ENCODE measurements at places on chromosomes 6 and 20.
A peak's percentile ranks its signal among the peaks of the same experiment; 100 is the strongest.

- no peak for DNase-seq
Observed at GRCh38 chr20:23148731-23149570, 62.8 kb upstream of the CD93 start.

DNA sequence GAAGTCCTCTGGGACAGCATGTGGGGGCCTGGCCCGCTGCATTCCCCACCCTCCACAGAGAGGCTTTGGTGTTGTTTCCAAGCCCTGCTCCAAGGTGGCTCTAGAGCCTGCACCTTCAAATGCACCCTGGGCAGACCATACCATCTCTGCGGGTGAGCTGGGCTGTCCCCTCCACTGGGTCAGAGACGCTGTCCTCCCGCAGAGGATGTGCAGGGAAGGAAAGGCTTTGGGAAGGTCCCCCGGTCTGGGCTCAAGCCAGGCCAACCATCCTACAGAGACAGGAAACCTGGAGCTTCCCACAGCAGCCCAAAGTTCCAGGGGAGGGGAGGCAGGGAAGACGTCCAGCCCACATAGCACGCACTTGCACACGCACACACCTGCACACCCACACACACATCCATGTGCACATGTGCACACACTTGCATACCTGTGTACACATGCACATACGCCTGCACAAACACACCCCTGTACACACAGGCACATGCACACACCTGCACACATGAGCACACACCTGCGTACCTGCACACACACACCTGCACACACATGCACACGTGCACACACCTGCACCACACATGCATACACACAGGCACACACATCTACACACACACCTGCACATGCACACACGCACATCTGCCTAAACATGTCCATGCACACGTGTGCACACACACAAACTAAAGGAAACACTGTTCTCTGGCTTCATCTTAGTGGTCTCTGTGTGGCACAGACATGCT, 155.4 kb downstream of the ERMARD start:
- DNase-seq = no peak

- DNase-seq = no peak
Observed at GRCh38 chr6:50905297-50905696, 86.6 kb downstream of the TFAP2B start.

DNA sequence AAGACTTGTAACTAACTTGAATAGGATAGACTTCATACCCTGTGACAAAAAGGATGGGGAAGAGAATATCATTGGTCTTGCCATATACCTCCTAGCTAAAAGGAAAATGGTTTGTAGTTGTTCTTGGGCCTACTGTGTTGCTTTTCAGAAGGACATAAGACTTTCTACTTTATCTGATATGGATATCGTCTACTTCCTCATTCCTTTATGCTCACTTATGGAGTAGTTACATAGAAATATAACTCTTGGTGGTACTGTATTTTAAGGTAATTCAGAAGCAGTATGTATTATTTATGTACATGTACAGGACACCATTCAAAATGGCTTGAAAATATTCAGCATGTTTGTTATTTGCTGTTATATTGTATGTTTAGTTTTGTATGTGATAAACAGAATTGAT, 8.0 kb downstream of the FAM217B start:
- peak; percentile 55 for DNase-seq

DNA sequence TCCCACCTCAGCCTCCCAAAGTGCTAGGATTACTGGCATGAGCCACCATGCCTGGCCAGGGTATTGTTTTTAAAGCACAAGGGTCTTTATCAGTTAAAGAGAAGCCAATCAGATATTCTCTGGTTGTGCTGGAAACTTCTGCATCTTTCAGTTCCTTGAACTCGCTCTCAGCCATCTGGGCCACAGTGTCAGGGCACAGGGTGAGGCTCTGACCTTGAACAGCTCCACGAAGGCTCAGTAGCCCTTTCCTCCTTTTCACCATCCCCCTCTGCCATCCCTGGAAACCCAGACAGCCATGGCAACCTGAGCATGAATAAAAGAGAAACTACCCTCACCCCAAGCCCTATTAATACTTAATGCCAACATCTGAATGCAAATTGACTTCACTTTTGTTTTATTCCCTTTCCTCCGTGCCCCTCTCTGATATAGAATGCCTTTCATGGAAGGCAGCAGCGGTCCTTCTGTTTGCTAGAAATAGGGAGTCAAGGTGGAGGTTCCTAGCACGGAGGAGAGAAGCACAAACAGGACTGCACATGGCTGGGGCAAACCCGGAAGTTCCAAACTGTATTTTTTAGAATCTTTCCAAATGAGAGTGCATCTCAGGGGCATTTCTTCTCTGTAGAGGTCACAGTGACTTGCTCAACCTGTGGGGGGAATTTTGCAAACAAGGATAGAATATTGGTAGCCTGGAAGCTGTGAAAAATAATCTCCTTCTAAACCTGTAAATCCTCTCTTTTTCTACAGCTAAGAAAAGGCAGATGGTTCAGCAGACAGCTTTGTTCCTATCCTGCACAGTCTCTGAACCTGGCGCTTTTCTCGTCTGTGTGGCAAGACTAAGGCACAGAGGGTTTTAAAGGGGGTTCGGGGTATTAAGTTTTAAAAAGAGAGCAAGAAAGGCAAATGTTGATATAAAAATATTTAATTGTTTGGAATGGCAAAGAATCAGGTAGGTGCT, 176.4 kb upstream of the RREB1 start:
- DNase-seq = no peak

DNA sequence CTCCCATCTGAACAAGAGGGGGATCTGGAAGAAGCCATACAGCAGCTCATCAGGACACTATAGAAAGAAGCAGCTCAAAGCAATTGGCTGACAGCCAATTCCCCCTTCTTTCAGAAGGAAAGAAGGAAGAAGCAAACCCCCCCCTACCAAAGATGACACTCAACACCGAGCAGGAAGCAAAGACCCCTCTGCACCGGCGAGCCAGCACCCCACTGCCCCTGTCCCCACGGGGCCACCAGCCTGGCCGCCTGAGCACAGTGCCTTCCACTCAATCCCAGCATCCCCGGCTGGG, 1.2 kb downstream of the REM1 start:
- DNase-seq = no peak

DNA sequence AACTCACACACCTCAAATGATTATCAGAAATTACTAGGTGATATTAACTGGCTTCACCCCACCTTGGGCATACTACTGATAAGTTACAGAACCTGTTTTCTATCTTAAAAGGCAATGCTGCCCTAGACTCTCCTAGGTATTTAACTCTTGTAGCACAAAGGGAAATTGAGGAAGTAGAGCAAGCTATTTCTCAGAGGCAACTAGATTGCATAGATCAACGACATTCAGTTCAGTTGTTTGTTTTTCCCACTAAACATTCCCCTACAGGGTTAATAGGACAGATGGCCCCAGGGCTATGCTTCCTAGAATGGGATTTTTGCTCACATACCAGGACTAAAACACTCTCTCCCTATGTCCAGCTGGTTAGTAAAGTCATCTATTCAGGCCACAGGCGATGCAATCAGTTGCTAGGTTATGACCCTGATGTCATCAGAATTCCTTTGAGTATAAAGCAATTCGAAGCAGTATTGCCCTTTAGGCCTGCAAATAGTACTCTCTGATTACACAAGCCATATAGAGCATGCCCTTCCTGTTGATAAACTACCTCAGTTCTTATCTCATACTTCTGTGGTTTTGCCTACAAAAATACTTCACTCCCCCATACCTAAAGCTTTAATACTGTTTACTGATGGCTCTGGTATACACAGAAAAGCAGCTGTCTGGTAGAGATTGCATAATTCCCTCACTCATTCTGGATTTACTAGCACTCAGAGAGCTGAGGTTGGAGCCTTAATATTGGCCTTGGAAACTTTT, 67.4 kb upstream of the ASCC3 start:
- DNase-seq = peak; percentile 51

- DNase-seq = peak; percentile 18
Observed at GRCh38 chr6:158475344-158476302, 84.3 kb upstream of the TMEM181 start.

- peak; percentile 64 for DNase-seq
Observed at GRCh38 chr6:87237804-87238203, 82.4 kb downstream of the ZNF292 start.

DNA sequence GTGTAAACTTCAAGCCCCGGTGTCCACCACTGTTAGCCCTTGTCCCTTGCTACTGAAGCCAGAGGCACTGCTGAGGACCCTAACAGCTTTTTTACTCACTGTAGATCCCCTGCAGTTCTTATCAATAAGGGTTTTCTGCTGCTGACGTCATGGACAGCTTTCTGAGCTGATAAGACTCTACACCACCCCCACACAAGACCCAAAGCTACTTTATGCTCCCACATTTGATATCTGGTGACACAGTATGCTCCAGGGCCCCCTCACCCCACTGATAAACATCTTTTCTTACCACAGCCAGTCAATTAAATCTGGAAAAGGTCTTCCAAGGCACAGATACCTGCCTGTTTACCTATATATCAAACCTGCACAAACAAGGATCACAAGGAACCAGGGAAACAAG, 65.3 kb downstream of the NUS1 start:
- peak; percentile 50 for DNase-seq

DNA sequence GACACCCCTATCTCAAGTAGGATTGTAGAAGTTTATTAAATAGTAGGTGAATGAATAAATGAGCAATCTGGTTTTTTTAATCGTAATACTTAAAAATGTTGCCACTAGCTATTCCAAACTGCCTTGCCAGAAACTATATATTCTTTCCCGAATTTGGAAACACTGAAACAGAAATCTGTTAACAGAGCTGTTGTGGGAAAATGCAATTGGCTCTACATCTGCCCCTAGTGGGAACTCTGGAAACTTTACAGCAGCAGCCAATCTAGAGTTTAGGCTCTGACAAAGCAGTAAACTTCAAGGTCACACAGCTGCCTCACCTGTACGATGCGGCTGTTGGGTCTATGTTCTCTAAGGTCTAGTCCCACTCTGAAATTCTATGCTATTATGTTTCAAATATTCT, 41.7 kb downstream of the SYNE1 start:
- peak; percentile 25 for DNase-seq

- DNase-seq = no peak
Observed at GRCh38 chr6:151075930-151076555, 163.7 kb upstream of the AKAP12 start.

- DNase-seq = no peak
Observed at GRCh38 chr6:3039384-3039783, 28.9 kb upstream of the RIPK1 start.

DNA sequence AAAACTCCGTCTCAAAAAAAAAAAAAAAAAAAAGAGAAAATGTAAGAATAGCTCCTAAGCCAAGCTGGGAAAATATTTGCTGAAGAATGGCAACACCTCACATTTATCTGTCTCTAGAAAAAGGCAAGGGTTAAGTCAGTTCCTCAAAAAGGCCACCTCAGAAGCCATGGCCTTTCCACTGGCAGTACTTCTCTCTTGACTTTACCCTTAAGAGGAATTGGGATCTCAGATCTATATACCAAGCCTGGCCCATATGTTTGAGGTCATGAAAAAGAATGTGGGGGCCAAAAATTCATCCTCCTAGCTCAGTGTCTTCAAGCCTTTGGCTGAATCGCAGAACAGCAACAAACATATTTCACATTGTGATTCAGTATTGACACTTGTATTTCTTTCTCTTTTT, 10.9 kb upstream of the NCOA3 start:
- peak; percentile 52 for DNase-seq

DNA sequence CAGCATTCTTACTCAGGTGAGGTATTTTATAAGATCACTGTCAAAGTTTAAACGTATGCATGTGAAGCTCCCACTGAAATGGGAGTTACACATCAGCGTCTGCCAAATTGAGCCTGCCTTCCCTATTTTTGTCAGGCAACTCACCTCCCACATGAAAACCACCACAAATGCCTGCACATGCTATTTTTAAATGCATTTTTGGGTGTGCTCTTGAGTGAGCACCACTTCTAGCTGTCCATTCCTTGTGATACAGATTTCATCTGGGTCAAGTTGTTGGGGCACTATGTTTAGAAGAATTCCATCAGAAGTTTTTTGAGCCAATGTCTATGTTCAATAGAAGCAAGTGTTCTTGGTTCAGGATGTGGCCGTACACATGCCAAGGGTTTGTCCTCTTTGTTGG, 71.7 kb upstream of the RIPPLY2 start:
- DNase-seq = no peak

GRCh38 chr20:16243470-16243869, 329.8 kb downstream of the KIF16B start:
- DNase-seq = peak; percentile 55

DNA sequence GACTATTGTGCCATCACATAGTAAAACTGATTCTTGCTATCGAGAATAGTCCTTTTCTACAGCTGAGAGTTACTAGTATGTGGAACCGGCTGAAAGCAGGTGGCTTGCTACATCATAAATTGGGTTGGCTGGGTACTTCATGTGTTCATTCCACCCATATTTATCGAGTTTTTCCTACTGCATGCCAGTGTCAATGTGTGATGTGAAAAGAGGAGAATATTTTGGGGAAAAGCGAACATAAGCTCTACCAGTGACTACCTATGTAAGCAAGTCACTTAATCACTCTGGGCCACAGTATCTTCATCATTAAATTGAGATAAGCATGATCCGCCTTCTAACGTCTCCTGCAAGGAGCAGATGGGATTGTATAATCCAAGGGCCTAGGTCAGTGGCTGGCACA, 61.0 kb downstream of the TSHZ2 start:
- no peak for DNase-seq

DNA sequence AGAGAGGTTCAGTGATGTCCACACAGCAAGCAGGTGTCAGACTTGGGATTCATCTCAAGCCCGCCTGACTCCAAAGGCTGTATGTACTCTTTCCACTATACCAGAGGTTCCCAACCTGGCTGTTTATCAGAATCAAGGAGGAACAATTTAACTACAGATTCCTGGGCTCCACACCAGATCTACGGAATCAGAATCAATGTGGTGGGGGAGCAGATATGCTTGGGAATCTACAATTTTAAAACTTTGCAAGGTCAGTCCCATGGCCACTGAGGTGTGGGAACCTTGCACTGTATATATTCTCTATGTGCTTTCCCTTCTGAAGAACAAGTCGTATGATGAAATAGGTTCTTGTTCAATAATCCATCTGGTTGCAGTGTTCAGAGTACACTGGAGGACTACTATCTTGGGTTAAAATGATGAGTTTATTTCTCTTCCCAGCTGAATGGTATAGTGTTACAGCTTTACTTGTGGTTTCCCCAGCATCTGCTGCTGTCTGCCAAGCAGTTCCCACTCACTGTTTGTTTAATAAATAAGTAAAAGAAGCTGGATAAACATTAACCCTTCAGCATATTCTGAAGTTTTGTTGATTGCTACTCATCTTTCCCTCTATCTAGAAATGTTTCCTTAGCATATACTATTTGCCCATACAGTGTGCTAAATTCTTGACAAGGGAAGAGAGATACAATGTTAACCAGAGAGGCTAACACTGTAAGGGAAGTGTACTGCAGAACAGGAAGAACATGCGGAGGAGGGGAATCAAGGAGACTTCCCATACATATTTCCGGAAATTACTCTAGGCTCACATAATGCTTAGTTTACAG, 9.9 kb downstream of the TTI1 start:
- peak; percentile 28 for DNase-seq

DNA sequence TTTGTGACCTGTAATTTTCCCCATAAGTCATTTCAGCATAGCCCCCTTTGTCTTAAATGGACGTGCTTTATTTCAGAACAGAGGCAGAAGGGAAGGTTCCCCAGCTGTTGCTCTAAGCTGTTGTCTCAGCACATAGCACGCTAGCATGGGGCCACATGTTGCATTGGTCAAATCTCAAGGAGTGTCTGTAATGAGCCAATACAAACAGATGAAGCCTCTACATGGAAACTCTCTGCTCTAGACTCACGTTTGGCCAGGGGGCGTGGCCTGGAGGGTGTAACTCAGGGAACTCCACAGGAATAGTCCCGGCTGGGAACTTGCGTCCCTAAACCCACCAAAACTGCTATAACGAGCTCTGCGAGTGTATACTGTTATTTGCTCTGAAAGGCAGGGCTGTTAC, 35.2 kb upstream of the SLC22A2 start:
- DNase-seq = no peak

- DNase-seq = peak; percentile 80
Observed at GRCh38 chr6:40550202-40551101, 36.7 kb downstream of the LRFN2 start.

Data from hematopoietic multipotent progenitor cell treated with erythropoietin and hydrocortisone succinate and interleukin-3 and kit ligand, for 4 days (in vitro differentiated cells).